ENCODE measurements at places on chromosomes 6 and 20.

- DNase-seq = peak; percentile 82
Measured at GRCh38 chr6:36924131-36924530, 30.4 kb upstream of the PI16 start.

- DNase-seq = no peak
Measured at GRCh38 chr6:71209206-71209605, 79.4 kb upstream of the OGFRL1 start.

- peak; percentile 44 for DNase-seq
Measured at GRCh38 chr20:8933381-8933807, 135.5 kb upstream of the PLCB4 start.

- DNase-seq = no peak
Measured at GRCh38 chr6:53038141-53038540, 27.1 kb upstream of the FBXO9 start.

GRCh38 chr20:21302664-21303060, 469 bp upstream of the XRN2 start:
- no peak for DNase-seq

GRCh38 chr20:49501917-49502316, 19.4 kb upstream of the KCNB1 start:
- no peak for DNase-seq

- DNase-seq = peak; percentile 36
Measured at GRCh38 chr20:56422076-56422823, 10.2 kb downstream of the CASS4 start.

DNA sequence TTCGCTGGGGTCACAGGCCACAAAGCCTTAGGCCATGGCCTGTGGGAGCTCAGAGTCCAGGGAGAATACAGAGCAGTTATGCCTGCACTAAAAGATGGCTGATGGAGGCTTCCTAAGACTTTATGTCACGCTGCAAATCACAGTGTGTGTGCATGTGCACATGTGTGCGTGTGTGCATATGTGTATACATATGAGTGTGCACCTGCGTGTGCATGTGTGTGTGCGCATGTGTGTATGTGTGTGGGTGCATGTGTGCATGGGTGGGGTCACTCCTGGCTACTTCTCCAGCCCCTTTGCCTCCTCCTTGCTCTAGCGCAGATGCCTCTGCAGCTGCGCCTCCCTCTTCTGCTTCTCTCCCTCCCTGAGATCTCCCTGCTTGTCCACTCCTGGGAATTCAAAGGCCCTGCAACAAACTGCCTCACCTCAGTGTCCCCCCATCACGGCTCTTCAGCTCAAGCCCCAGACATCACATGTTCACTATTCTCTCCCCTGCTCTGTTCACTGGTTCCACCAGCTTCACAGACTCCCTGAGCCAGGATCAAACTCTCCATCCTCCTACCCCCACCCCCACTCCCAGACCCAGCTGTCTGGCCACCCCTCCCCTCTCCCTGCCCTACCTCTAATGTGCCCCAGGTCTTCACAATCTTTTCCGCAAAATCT, 84.4 kb upstream of the NNAT start:
- no peak for DNase-seq

GRCh38 chr6:45378334-45378926, 696 bp upstream of the SUPT3H start:
- DNase-seq = no peak

GRCh38 chr20:60467078-60467477, 508.9 kb downstream of the CDH26 start:
- DNase-seq = no peak

DNA sequence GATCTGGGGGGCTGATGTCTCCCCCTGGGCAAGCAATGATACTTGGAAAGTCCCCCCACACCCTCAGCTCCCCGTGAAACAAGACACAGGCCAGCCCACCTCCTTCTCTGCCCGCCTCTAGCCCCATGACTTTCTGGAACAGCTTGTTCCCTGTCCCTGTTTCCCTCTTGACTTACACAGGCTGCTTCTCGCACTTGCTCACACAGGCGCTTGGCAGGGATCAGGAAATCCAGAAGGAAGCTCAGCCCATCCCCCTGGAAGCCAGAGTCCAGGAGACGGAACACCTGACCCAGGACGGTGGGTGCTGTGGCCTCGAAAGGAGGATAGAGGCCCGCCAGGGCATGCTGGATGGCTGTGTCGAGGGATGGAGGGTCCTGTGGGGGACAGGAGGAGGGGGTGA, 14.8 kb downstream of the KIAA1755 start:
- no peak for DNase-seq

GRCh38 chr20:32181606-32182005, 25.9 kb downstream of the PLAGL2 start:
- no peak for DNase-seq

GRCh38 chr6:117205876-117206275, 59.5 kb upstream of the VGLL2 start:
- DNase-seq = no peak

DNA sequence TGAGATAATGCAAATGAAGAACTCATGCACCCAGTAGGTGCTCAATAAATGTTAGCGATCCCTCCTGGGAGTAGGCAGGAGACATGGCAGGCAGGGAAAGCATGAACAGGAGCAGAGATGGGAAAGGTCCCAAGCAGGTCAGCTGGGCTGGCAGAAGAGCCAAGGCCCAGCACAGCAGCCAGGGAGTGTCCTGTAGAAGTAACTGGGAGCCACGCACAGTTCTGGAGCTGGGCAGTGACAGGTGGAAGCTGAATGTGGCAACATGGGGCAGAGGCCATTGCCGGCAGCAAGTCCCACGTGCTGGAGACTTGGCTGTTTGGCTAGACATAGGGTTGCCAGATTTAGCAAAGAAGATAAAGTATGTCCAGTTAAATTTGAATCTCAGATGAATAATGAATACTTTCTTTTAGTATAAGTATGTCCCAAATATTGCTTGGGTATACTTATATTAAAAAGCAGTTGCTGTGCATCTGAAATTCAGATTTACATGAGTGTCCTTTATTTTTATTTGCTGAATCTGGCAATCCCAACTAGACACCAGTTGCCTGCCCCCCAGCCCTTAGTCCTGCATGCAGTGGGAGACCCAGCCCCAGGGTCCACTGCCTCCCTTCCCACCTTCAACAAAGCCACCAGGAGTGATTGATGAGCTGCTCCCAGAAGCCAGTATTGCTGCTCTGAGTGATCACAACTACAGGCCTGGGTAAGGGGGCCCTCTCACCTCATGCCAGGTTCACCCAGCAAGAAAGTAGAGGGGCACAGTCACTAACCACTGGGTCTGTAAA, 3.7 kb upstream of the LPIN3 start:
- no peak for DNase-seq

DNA sequence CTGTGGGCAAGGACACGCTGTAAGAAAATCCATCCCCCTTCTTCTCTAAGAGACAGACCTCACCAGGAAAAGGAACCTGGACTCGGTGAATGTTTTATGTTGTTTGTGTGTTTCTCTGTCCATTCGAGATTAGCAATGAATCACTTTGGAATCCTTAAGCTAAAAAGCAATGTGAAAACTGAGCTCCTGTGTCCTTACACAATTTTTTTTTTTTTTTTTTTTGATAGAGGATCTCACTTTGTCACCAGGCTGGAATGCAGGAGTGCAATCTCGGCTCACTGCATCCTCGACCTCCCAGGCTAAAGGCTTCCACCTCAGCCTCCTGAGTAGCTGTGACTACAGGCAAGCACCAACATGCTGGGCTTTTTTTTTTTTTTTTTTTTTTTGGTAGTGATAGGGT, 32.1 kb downstream of the BFSP1 start:
- no peak for DNase-seq

DNA sequence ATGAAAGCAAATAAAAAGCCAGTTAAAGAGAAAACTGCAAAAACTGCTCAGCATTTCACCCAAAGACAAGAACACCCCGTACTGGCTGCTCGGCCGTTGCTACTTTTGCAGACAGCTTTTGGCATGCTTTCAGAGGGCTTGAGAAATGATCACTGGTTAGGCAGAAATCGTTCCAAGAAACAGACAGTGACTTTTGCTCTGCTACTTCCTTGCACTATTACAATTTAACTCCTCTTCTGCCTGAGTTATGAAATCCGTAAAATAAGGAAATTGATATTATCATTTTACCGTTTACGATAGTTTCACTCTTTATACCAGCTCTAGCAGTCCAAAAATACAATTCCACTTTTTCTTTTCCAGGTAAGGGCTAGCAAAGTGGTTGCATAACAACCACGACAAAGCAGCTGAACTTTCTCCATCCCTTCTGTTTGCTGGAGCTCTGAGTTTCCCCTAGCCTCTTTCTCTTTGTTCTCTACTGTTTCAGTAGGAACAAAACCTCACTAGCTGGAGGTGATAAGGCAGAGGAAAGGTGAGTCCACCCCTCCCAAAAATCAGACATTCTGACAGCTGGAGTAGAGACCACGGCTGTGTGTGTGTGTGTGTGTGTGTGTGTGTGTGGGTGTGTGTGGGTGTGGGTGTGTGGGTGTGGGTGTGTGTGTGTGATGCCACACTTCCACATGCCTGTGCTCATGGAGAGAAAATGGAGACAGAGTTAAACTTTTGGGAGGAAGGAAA, 191.8 kb upstream of the RREB1 start:
- peak; percentile 89 for DNase-seq

- no peak for DNase-seq
Measured at GRCh38 chr20:24632581-24632980, 163.2 kb downstream of the SYNDIG1 start.

- DNase-seq = no peak
Measured at GRCh38 chr20:3976511-3976910, 38.8 kb downstream of the RNF24 start.

DNA sequence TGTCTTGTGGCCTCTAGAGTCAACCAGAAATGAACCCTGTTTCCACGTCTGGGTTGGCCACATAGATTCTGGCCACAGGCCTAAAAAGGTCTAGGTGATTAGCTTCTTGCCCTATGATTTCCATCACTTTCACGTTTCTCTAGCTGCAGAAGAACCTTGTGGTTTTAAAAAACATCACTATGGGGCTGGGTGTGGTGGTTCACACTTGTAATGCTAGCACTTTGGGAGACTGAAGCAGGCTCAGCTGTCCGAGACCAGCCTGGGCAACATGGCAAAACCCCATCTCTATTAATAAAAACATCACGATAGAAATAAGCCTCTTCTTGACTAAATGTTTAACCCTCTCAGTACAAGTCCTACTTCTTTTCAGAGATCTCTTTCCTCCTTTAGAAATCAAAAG, 27.6 kb downstream of the POLR1C start:
- no peak for DNase-seq

DNA sequence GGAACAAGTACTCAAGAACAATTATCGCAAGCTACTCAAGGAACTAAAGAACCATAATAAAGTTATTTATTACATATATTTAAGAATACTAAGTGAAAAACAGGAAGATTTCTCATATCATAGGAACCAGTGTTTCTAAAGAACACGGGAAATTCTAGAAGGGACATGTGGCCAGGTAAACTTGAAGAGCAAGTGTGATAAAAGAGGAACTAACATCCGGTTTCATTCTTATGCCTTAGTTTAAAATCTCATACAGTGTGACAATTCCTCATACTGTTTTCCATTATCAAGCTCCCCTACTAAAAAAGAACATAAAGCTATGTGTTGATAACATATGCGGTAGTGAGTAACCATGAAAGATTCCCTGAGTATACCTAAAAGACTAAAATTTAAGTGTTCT, 163.5 kb upstream of the SHLD1 start:
- DNase-seq = no peak

GRCh38 chr6:30441171-30441570, 48.1 kb upstream of the HLA-E start:
- no peak for DNase-seq

Measured in umbilical cord (tissue), 2 donors.